ENCODE measurements at places on chromosomes 5 and 9.

GRCh38 chr9:136133959-136134484 is 15.3 kb upstream of the TMEM250 start:
- DNase-seq = no peak

- DNase-seq = no peak
Observed at GRCh38 chr5:127970854-127971425, 112.6 kb upstream of the SLC12A2 start.

DNA sequence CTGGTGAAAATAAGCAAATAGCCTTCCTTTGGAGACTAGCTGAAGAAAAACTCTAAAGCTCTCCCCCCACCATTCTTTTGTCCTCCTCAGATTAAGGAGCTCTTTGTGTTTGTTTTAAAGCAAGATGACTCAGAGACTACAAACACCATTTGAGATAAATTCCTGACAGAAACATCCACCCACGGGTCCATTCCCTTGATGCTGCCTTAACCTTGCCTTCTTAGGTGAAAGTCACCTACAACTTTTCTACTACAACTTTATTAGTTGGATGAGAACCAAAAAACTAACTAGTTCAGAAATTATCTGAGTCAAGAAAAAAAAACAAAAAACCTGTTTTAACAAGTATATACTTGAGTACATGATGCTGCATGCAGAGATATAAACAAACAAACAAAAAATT is 831.1 kb downstream of the NR2F1-AS1 start:
- DNase-seq = no peak

DNA sequence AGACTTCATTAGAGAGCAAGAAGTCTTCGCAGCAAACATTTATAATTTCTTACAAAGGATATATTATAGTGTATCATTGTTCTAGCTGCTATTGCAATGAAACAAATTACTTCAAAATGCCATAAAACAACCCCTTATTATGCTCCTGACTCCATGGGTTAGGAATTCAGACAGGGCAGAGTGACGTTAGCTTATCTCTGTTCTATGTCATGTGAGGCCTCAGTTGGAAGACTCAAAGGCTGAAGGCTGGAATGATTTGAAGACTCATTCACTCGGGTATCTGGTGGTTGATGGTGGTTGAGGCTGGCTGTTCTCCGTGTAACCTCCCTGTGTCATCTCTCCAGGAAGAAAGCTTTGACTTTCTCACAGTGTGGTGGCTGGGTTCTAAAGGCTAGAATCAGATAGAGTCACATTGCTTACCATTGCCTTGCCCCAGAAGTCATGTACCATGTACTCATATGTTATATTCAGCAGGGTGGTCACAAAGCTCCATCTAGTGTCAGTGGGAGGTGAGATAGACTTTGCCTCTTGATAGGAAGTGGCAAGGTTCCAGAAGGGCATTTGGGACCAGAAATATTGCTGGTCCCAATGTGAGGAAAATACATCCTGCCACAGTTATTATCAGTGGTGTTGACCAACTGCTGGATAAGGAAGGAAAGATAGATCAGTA is 226.9 kb downstream of the TMEM38B start:
- DNase-seq = peak; percentile 13

DNA sequence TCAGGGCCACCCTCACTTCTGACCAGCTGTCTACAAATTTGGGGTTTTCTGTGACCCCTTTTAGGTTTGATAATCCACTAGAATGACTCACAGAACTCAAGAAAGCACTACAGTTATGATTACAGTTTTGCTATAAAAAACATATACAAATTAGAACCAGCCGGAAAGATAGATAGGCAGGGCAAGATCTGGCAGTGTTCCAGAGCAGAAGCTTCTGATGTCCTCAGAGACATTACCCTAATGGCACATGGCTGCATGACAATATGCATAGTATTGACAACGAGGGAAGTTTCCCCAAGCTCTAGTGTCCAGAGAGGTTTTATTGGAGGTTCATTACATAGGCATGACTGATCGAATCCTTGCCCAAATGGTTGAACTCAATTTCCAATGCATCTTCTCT is 158.1 kb downstream of the RAB3C start:
- no peak for DNase-seq

- DNase-seq = no peak
Observed at GRCh38 chr9:123389070-123389469, 33.1 kb downstream of the CRB2 start.

GRCh38 chr5:123549256-123549904 is 37.4 kb downstream of the CSNK1G3 start:
- DNase-seq = no peak
